Fibroblast of skin of scalp (primary cell): ENCODE measurements at places on chromosomes 12 and 14.
A peak's percentile ranks its signal among the peaks of the same experiment; 100 is the strongest.

- DNase-seq = peak; percentile 48
Observed at GRCh38 chr12:26564391-26564790, 268.6 kb downstream of the ITPR2 start.

DNA sequence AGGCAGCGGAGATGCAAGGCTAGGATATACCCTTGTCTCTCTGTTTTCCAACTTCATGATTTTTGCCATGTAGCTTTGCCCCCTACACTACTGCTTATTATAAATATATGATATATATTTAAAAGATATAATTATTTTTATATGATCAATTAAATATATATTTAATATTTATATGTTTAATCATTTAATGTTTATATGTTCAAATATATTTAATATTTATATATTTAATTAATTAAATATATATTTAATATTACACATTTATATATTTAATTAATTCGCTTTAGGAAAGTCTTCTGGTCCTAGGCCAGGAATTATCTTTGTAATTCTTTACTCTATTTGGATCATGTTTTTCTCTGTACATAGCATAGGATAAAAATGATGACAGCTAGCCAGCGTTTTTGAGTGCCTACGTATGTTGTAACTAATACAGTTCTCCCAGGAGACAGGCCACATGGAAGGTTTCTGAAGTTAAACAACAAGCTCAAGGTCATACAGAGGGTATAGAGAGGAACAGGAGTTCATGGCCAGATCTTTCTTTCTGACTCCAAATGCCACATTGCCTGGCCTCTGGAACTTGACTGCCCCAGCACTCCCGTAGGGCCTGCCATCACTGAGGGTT, 192.5 kb downstream of the KCNA5 start:
- DNase-seq = no peak

DNA sequence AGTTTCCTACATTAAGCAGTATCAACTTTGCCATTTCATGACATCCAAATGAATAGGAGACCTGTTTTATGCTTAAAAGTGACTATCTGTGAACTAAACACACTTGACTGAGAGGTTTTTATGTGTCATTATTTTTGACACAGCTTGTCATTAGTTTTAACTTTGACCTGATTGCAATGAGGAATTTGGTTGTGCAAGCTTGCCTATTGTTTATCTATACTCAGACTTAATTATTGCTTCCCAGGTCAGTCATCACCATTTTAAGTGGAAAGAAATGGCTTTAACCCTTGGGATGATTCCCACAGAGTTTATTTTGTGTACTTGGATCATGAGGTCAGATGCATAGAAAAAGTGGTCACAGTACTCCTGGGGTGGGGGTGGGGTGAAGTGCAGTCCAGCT, 171.0 kb upstream of the PRICKLE1 start:
- no peak for DNase-seq

DNA sequence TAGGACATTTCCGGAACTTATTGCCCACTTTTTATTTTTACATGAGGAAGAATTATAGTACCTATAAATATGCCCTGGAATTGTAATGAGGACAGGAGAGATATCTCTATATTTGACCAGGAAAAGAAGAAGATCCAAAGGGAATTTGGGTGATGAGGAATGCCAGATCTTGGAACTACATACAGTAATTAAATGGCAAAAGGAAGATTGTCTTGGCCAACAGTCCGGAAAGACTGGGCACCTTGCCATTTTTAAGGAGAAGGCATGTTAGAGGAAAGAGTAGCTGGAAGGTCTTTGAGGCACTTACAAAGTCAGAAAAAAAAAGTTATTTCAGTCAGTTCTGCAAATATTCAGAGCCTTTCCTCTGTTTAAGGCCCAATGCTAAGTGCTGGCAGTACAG, 616.4 kb downstream of the MED13L start:
- peak; percentile 57 for DNase-seq

GRCh38 chr14:19895282-19895681, 20.3 kb downstream of the OR4K2 start:
- no peak for DNase-seq

DNA sequence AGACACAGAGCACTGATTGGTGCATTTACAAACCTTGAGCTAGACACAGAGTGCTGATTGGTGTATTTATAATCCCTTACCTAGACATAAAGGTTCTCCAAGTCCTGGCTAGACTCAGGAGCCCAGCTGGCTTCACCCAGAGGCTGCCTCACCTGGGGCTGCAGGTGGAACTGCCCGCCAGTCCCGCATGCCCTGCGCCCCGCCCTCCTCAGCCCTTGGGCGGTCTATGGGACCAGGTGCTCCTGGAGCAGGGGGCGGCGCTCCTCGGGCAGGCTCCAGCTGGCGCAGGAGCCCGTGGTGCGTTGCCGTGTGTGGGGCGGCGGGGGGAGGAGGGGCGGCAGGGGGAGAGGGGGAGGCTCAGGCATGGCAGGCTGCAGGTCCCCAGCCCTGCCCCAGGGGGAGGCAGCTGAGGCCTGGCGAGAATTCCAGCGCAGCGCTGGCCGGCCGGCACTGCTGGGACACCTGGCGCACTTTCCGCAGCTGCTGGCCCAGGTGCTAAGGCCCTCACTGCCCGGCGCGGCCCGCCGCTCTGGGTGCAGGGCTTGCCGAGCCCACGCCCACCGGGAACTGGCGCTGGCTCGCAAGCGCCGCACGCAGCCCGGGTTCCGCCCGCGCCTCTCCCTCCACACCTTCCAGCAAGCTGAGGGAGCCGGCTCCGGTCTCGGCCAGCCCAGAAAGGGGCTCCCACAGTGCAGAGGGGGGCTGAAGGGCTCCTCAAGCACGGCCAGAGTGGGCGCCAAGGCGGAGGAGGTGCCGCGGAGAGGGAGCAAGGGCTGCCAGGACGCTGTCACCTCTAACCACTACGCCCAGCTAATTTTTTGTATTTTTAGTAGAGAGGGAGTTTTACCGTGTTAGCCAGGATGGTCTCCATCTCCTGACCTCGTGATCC, 3.1 kb upstream of the SLCO1B3 start:
- no peak for DNase-seq

DNA sequence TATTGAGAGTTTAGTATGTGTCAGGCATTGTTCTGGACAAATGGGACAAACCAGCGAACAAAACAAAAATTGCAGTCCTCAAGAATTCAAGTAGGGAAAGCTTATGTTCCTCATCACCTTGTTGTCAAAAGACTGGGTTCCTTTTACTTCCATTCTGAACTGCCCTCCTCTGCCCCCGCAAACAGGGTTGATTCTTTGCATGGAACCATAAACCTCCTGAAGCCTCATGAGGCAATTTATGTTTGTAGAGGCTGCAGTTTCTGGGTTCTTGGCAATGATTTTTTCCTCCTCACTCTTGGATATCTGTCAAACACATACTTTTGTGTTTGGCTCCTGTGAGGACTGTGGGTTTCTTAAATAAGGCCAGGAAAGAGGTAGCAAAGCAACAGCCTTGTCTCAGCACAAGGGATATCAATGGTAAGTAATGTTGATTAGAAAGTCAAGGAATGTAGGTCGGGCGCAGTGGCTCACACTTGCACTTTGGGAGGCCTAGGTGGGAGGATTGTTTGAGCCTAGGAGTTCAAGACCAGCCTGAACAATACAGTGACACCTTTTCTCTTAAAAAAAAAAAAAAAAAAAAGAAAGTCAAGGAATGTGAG, 13.9 kb downstream of the COPZ1 start:
- no peak for DNase-seq

DNA sequence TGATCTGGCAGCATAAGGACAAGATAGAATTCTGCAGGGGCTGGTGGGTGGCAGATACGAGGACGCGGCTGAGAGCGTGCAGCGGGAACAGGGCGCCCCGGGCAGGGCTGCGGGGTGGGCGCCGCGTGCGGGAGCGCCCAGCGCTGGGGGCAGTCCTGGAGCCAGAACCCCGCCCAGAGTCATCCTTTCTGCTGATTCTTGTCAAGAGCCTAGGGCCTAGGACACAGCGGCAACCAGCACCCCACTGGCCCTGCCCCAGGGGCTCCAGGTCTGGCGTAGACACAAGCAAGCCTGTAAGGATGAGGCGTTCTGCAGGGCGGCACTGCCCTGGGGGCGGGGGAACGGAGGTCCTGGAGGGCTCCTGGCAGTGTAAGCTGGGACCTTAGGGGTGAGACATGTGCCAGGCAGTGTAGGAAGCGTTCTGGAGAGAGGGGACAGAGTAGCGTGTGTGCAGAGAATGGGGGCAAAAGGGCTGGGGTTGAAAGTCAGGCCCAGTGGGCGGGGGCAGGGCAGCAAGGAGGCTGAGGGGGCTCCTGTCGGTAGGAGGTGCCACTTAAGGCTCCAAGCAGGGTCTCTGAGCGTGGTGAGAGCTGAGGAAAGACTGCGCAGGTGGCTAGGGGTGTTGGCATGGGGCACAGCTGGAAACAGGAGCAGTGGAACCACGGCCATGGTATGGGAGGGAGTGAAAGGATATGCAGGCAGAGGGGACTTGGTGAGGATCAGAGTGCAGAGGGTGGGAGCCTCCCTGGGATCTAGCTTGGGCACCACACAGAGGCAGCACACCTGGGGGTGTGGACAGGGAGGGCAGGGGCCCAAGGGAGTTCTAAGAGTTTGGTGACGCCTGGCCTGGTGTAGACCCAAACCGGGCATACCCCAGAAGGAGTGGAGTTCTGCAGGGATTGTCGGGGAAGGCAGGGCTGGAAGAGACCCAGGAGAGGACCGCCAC, 845 bp upstream of the AHNAK2 start:
- DNase-seq = no peak

GRCh38 chr12:89993632-89994031, 285.0 kb upstream of the ATP2B1 start:
- DNase-seq = no peak

DNA sequence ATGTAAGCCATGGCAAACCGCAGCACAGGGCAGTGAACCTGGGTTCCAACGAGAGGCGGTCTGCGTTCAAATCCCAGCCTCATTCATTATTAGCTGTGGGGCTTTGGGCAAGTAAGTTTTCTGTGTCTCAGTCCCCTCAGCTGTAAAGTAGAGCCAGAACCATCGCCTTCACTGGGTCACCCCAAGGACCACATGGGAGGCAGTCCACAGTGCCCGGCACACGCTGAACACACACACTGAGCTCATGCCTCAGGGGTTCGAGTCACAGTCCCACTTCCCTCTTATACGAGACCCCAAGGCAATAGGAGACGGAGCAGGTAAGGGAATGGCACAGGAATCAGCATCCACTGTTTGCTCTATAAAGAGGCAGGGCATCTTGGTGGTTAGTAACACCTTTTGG, 19.1 kb downstream of the LRTM2 start:
- no peak for DNase-seq

DNA sequence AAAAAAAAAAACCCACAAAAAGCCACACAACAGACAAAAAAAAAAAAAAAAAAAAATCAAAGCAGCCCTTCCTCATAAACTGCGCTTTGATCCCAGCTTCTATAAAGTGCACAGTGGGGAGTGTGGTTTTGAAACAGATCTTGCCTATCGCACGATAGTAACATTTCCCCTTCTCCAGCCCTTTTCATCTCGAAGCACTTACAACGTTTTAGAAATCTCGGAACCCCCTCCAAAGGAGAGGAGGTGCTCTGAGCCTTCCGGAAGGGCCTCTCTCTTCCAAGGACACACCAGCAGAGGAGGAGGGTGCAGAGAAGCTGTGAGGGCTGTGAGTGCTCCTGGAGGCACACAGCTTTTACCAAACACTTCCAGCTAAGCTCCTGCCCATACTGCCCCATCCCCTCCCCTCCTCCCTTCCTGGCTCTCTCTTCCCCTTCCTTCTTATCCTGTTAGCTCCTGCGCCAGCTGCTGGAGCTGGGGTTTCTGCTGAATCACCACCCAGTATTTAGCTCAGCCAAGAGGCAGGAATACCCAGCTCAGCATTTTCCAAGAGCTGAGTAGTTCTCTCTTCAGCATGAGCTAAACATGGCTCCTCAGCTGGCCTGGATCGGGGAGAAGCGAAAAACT, 28.4 kb downstream of the SLC7A8 start:
- peak; percentile 88 for DNase-seq

DNA sequence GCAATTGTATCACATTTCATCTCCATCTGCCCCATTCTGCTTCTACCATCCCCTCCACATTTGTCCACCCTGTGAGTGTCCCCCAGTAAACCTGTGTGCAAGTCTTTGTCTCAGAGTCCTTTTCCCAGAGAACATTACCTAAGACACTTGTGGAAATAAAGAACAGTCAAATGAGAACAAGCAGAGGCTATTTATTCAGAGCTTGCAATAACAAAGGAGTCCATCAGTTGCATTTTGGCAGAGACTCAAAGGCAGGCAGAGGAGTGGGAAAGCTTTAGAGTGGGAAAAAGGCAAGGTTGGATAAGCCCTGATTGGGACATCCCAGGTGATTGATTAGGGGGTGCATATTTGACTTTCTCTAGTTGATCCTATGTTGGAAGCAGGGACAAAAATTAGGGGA, 18.2 kb upstream of the PPFIBP1 start:
- DNase-seq = peak; percentile 29

DNA sequence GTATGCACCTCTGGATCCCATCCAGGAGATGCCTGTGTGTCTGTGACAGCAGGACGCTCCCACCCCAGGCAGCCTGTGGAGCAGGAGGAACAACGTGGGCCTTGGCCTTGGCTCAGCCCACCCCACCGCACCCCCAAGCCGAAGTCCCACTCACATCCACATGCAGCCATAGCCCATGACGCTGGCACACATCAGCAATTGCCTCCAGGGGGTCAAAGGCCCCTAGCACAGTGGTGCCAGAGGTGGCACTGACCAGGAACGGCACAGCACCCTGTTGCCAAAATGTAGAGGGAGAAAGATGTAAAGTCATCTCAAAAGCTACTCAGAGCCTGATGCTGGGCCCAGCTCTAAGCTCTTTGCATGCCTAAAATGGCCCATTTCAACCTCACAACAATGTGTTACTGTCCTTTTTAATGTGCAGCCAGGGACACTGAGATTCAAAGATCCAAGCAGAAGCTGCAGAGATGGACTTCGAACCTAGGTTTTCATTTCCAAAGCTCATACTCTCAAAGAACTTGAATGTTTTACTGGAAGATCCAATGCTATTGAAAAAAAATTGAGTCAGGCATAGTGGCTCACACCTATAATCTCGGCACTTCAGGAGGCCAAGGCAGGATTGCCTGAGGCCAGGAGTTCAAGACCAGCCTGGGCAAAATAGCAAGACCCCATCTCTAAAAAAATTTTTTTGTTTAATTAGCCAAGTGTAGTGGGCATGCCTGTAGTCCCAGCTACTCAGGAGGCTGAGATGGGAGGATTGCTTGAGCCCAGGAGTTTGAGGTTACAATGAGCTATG, 19.2 kb upstream of the ZNF740 start:
- no peak for DNase-seq

DNA sequence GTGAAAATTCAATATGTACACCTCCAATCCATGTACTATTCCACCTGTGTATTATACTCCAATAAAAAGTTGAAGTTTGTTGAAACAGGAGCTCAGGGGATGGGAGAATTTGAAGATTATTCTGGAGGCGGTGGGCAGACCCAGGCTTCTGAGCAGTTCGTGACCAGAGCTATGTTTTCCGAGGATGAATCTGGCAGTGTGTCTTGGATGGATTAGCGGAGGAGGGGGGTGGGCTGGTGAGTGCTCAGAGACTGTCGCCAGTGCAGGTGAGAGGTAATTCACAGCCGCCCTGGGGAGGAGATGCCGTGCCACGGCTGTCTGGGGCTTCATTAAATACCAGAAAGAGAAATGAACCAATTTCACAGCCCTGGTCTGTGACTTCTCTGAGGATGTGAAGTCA, 283.0 kb upstream of the RTL1 start:
- DNase-seq = no peak
